Pulmonary artery endothelial cell (primary cell): ENCODE measurements at places on chromosomes 5 and 9.

- DNase-seq = no peak
Measured at GRCh38 chr9:22682961-22683699, 236.5 kb downstream of the DMRTA1 start.

DNA sequence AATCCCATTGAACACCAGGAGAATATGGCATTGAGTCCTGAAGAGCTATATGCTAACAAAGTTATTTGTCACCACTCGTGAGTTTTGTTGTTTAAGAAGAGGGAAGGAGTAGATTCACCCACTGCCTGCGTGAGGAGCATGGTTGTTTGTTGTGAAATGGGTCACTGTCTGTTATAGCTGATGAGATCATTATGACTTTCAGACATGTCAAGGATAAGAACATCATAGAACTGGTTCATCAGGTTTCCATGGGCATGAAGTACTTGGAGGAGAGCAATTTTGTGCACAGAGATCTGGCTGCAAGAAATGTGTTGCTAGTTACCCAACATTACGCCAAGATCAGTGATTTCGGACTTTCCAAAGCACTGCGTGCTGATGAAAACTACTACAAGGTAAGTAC is 76.9 kb downstream of the SYK start:
- no peak for DNase-seq

DNA sequence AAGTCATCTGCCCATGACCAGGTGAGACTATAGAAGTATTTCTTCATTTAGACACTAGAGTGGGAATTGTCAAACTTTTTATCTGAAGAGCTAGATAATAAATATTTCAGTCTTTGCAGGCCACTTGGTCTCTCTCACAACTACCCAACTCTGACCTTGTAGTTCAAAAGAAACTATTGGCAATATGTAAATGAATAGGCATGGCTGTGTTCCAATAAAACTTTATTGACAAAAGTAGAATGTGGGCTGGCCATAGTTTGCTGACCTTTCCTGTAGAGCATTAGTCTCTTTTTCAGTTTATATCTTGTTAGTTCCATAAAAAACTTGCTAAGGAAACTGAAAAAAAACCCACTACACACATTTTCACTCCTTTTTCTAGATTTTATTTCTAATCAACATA is 535.5 kb downstream of the PRR16 start:
- DNase-seq = no peak

- no peak for DNase-seq
Measured at GRCh38 chr5:168851902-168852321, 272.7 kb upstream of the PANK3 start.

- no peak for DNase-seq
Measured at GRCh38 chr5:160685695-160686094, 166.3 kb downstream of the ATP10B start.

DNA sequence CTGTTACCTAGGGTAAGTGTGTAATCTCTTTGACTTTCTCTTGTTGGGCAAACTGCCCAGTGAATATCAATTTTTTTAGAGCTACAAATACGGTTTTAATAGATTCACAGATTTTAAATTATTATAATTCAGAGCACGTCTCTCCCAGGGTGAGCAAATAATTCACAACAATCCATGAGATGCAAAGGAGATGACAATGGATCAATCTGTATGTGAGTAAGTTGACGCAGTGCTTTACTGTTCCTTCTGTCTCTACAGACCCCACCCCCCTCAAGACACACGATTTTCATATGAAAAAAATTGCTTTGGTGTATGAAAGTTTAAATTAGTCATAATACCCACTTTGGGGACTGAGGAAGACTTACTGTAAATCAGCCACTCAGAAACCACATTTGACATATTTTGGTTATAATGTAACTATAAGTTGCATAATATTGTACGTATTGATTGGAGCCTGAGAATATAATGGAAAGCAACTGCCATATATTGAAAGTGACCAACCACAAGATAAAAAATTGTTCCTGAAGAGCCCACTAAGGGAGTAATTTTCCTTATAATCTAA is 201.7 kb downstream of the BNC2 start:
- no peak for DNase-seq

DNA sequence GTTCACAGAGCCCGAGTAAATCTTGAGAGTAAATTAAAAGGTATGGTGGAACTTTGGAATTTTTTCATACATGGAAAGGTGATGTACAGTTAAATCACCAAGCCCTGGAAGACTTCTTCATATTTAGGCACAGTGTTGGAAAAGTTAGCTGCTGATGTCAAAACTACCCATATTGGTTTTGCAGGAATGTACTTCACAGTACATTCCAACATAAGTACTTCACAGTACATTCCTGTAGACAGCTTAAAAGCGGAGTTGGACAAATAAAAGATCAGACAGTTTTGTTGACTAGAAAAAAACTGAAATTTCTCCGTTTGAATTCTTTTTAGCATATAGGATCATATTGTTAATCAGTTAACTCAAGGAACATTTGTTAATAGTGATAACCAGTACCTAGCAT is 1.8 kb downstream of the RANBP17 start:
- DNase-seq = no peak

DNA sequence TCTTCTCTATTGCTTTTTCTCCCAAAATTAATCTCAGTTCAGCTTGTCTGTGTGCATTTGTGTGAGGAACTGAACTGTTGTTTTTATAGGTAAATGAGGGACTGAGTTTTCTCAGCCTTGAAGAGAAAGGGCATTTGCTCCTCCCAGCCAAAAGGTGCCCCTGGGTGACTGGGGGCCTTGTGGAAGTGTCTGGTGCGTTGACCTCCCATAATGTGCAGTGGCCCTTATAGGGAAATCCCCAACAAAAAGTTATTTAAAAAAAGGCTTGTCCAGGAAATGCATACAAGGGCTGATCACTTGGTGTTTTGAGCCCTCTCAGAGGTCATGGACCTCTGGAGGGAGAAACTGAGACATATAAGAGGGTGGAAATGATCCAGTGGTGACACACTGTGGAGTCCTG is 239.7 kb upstream of the KLF9 start:
- DNase-seq = no peak

- DNase-seq = no peak
Measured at GRCh38 chr9:3502560-3503398, 23.0 kb downstream of the RFX3 start.

- no peak for DNase-seq
Measured at GRCh38 chr5:130290219-130290618, 386.0 kb downstream of the CHSY3 start.

DNA sequence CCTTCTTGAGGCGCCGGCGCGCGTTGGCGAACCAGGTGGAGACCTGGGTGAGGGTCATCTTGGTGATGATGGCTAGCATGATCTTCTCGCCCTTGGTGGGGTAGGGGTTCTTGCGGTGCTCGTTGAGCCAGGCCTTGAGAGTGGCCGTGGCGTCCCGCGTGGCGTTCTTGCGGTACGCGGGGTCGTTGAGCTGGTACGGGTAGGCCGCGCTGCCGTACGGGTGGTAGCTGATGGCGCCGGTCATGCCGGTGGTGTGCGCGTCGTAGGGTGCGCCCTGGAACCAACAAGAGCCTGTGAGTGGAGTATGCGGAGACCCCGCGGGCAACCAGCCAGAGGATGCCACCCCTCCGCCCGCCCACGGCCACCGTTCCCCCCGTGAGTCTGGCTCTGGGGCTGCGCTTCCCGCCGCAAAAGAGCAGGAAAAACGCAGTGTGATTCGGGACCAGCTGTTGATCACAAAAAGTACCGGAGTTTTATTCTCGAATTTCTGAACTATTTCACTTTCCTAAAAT is 1.9 kb downstream of the IRX2 start:
- DNase-seq = no peak

GRCh38 chr5:42250-42649 is 49.7 kb upstream of the PLEKHG4B start:
- no peak for DNase-seq

DNA sequence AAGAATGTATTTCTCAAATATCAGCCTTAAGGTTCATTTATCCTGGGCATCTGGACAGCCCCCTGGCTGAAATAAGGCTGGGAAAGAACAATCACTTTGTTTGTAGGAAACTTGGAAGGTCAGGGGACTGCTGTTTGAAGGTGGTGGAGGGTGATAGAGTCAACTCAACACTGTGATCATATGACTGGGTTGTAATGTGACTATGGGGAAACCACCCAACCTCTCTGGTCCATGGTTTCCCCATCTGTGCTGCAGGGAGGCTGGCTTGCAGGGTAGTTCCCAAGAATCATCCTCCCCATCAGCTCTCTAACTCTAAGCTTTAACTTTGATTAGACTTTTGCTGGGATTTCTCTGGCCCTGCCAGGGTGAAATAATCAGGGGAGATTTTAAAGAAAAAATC is 10.0 kb downstream of the INSYN2B start:
- no peak for DNase-seq

- no peak for DNase-seq
Measured at GRCh38 chr5:27969157-27969556, 930.8 kb upstream of the CDH9 start.

GRCh38 chr5:66538531-66538930 is 57.7 kb upstream of the MAST4 start:
- DNase-seq = no peak

DNA sequence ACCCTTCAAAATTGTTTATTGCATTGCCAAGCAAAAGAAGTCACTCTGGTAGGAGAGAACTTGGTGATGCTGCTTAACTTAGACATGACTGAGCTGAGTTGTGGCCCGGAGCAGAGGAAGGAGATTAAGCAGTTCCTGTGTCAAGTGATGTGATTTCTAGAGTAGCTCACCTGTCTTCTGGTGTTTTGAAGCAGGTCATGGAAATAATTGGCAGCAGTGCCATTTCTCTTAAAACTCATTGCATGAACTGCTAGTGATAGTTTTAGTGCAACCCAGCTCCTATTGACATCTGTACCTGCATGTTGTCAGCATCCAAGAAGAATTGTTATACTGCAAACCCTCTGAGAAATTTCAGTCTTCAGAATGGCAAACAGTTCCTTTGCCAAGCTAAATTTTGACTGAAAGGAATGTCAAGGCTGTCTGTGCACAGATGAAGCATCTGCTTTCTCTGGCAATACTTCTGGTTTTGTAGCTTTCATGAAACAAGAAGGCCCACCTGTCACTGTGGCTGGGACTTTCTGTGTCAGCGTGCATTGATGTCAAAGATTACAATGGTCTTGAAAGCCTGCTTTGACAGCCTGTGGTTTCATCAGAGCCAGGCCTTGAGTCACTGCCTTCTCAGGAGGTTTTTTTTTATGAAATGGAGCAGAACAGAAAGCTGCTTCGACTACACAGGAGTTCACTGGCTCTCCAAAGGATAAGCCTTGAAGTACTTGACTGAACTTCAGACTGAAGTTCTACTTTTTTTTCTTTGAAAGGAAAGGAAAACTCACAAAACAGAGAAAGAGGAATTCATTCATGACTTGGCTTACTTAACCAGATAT is 90.6 kb downstream of the RALGPS1 start:
- DNase-seq = no peak

DNA sequence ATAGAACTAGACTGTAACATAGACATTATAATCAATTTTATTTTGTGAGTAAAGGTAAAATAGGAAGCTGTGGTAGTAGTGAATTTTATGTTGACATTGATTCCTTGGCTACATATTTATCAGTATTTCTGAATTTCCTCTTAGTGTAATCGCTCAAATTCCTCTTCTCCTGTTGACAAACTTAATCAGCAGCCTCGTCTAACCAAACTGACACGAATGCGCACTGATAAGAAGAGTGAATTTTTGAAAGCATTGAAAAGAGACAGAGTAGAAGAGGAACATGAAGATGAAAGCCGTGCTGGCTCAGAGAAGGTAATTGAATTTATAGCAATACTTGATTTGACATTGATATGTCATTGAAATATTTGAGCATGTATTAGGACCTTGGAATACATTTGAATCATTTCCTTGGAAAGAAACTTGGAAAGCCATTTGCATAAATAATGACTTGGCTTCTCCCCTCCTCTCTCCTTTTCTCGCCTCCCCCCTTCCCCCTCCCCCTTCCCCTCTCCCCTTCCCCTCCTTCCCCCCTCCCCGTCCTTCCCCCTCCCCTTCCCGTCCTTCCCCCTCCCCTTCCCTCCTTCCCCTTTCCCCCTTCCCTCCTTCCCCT is 75.5 kb downstream of the GPBP1 start:
- DNase-seq = no peak

GRCh38 chr9:6495466-6495865 is 82.5 kb downstream of the UHRF2 start:
- no peak for DNase-seq

GRCh38 chr9:131179561-131180219 is 54.3 kb downstream of the NUP214 start:
- DNase-seq = no peak

DNA sequence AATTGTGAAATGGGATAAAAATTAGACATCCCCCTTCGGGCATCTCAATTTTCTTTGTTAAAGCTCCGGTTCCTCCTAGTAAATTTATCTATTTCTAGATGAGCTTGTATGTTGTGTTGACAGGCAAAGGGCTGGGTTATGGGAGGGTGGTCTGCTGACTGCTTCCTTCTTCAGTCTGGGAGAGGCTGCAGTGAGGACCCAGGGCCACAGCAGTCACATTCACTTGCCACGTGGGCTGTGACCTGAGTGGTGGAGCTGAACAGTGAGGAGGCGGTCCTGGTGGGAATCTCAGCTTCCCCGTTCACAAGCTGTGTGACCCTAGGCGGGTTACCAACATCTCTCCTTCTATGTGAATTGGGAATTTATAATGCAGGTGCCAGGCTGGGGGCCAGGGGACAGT is 57.5 kb upstream of the RXRA start:
- DNase-seq = no peak

DNA sequence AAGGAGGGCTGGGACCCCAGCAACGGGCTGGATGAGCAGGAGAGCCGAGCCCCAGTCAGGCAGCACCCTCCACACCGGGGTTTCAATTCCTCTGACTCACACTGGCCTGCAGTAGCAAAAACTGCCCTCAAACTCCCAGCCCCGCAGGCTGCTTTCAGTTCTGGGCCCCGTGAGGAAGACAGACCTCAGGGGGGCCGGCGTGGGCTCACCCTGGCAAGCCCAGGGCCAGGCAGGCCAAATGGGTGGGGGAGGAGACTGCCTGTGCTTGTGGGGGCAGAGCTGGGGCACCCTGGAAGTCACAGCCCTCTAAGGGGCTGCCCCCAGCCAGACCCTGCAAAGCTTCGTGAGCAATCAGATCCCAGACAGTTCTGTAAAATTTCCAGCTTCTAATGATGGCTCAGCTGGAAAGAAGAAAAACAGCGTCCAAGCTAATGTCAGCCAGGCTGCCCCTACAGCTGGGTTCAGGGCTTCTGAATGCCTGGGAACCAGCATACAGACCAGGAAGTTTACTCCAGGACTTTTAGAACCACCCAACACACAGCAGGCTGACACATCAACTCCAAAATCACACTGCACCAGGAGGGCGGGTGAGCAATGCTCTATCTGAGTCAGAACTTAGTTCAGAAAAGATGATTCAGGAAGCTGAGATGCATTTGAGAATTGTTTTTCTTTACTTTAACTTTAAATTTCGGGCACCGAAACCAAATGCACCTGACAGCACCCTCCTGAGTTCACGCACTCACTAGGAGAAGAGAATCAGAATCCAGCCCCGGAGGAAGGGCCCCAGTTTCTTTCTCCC is 34.7 kb downstream of the LPCAT1 start:
- no peak for DNase-seq

GRCh38 chr9:84297162-84297821 is 43.3 kb downstream of the SLC28A3 start:
- no peak for DNase-seq

GRCh38 chr9:5718296-5719032 is 89.6 kb downstream of the RIC1 start:
- DNase-seq = no peak
